Activated B cell treated with CpG ODN at 0.5 μM for 24 hours (primary cell): ENCODE measurements at places on chromosomes 7 and 10.

- no peaks in the 10 kb centered on the region for H3K4me1 ChIP-seq
- DNase-seq = no peak
- no peaks in the 10 kb centered on the region for H3K36me3 ChIP-seq
- no peak overlapping the region for H3K27ac ChIP-seq
These were observed 187.7 kb downstream of the MTERF1 start for GRCh38 chr7:91692800-91693199.

DNA sequence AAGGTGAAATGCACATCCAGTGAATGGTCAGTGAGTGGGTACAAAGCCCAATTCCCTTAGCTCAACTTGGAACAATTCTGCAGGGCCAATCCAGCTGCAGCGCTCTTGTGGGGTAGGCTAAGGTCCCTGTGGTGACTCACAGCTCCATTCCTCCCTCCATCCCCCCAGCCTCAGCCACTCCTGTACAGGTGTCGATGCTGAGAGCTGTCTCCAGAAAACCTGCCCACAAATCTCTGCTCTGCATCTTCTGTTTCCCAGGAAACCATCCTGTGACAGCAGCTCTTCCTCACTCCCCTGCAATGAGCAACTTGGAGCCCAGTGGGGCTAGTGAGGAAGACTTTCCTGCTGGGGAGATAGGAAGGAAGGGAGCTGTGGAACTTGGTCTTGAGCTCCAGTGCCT is 244.7 kb upstream of the GPR26 start:
- no peaks in the 10 kb centered on the region for H3K4me1 ChIP-seq
- H3K4me3 ChIP-seq = no peak overlapping the region
- H3K36me3 ChIP-seq = no peaks in the 10 kb centered on the region
- H3K27ac ChIP-seq = no peak overlapping the region

GRCh38 chr10:123392182-123392963 is 238.2 kb downstream of the BUB3 start:
- no peak overlapping the region for H3K4me3 ChIP-seq
- no peaks in the 10 kb centered on the region for H3K36me3 ChIP-seq
- H3K4me1 ChIP-seq = peaks cover 3% of the 10 kb centered on the region
- no peak for DNase-seq

GRCh38 chr10:122349758-122350369 is 24.6 kb upstream of the PLEKHA1 start:
- H3K27ac ChIP-seq = no peak overlapping the region
- DNase-seq = no peak
- no peak overlapping the region for H3K4me3 ChIP-seq
- peaks cover 36% of the 10 kb centered on the region for H3K27me3 ChIP-seq

DNA sequence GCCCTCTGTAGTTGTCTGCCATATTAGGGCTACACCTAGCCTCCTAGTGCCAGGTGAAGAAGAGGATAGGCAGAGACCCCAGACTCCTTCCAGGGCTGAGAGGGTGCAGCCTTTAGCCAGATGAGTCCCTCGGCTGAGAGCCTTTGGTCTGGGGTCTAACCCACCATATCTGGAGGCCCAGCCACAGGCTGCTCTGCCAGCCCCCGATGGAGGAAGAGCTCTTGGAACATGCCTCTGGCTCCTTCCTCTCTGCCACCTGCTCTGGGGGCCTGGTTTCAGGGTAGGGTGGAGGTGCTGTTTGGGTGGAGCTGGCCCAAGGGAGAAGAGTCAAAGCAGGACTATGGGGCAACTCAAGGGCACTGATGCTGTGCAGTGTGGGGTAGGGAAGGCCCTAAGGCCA is 1.4 kb downstream of the LRRC18 start:
- no peaks in the 10 kb centered on the region for H3K4me1 ChIP-seq
- H3K4me3 ChIP-seq = no peak overlapping the region
- DNase-seq = no peak
- peaks cover 77% of the 10 kb centered on the region for H3K36me3 ChIP-seq
